Activated CD4-positive, alpha-beta T cell treated with anti-CD3 and anti-CD28 coated beads, Interleukin-2, amount 10 ng/mL, durations not matched to agents 7 days and 5 days (primary cell): ENCODE measurements at places on chromosomes 7 and 10. TPM values are rescaled to one million over a fixed set of nuclear protein-coding genes. Genes with fewer than 3 reads are reported as not detected.

Gene CREB5
- total RNA-seq: not detected

Gene MALRD1
- total RNA-seq: not detected

Gene OR13A1
- total RNA-seq: 0.15 TPM

Gene LBX1
- total RNA-seq: not detected

DNA sequence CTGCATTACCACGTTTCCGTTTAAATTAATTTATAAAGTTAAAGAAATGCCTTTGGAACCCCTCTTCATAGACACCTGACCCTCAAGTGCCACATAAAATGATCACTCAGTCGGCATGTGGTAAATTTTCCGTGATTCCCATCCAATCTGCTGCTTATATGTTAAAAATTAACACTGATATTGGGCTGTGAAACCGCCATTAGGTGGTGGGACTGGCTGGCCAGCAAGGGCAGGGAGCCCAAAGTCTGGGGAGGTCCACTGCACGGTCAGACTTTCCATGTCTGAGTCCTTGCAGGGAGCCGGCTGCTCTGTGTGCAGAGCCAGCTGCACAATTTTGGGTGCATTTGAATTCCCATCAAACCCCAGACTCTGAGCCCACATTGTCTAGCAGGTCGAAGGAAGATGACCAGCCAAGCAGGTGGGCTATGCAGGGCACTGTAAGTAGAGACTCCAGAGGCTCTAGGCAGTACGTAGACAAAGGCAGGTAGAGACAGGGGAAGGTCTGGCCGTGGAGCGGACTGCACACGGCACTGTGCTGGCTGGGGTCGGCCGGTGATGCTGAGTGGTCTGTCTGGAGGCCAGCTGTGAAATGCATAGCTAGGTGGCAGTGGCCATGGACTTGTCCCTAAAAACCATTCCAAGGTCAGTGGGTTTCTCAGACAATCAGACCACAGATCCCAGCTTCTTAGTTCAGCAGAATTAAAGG, 122.9 kb downstream of the SH3PXD2A start:
- DNase-seq: no peak

DNA sequence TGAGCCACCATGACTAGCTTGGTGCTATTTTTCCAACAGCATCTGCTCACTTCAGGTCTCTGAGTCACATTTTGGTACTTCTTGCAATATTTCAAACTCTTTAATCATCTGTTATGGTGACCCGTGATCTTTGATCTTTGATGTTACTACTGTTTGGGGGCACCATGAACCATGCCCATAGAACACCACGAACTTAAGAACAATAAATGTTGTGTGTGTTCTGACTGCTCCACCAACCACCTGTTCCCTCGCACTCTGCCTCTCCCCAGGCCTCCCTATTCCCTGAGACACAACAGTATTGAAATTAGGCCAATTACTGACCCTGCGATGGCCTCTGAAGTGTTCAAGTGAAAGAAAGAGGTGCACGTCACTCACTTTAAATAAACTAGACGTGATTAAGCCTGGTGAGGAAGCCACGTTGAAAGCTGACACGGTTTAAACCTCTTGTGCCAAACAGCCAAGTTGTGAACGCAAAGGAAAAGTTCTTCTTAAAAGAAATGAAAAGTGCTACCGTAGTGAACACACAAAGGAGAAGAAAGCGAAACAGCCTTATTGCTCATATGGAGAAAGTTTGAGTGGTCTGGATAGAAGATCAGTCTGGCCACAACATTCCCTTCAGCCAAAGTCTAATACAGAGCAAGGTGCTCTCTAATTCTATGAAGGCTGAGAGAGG, 27.2 kb upstream of the ATP6V0A4 start:
- DNase-seq: no peak

- no peak for DNase-seq
Observed at GRCh38 chr7:53001221-53001620, 34.2 kb upstream of the POM121L12 start.

DNA sequence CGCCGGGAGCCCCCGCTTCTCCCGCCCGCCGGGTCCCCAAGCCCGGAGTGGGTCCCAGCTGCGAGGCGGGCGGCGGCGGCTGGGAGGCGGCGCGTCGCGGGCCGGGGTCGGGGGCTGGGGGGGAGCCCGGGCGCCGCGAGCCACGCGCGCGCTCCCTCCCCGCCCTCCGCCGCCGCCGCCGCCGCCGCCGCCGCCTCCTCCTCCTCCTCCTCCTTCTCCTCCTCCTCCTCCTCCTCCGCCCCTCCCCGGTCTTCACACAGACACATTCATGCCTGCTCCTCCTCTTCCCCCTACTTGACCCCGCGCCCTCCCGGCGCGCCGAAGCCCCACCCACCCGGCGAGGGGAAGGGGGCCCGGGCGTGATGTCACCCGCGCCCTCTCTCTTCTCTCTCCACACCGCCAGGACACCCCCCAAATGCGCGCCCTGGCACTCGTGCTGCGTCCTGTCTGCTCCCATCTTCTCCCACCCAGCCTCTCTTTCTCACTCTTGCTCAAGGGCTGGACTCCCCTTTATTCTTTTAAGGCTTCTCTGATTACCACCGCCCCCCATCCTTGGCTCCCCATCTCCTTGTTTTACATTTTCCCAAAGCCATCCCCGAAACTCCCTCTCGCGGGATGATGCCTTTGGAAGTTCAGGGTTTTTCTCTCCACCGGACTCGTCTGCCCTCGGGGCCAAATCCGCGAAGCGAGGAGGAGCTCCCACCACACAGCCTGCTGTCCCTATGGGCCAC, 967 bp upstream of the GLI3 start:
- no peak for DNase-seq

DNA sequence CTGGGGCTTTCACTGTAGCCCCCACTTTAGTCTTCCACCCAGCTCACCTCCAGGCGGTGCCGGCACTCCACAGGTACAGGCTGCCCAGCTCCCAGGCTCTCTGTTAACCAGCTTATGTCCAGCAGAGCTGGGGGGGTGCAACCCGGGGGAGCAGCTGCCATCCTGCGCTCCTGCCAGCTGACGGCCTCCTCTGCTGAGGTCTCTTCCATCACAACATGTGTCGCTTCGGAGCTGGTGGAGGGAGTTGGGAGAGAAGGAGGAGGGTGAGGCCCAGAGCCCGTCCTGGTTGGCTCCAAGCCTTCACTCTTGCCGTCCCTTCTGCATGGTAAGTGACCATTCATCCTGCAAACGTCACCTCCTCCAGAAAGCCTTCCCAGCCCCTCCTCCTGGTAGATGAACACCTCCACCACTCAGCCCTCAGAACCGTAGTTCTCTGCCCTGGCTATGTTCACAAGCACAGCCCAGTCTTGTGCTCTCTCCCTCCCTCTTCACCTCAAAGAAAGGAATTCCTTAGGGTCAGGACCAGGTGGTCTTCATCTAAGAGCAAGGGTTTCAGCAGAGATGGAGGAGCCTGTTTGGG, 1.6 kb downstream of the POLM start:
- DNase-seq: no peak

GRCh38 chr10:112349521-112350085, 24.3 kb upstream of the ACSL5 start:
- DNase-seq: no peak

DNA sequence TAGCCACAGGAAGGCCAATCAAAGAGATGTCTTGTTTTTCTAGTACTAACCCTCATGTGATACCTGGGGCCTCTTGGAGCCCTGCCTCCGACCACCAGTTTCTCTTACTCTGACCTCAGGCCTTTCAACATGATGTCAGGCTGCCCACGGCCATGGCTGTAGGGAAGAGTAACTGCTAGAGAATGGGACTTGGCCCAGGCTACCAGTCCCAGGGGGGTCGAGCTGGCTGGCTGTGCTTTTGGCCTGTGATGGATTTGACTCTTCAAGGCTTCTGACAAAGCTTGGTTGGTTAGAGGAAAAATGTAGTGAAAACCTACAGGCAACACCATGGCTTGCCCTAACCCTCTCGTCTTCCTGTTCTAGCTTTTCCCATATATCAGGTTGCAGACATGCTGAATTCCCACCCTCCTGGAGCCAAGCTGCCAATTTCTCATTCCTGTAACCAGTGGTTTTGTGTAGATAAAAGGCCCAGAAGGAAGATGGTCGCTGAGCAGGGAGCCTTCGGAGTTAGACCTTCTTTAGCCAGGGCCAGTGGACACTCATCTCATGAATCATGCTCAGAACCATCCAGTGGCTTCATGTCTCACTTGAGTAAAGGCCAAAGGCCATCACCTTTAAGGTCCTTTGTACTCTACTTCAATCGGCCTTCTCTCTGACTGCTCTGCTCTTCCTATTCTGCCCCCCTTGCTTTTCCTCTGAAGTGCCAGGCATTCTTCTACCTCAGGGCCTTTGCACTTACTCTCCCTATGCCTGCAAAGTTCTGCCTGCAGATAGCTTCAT, 19.7 kb downstream of the SUFU start:
- no peak for DNase-seq

- DNase-seq: no peak
Observed at GRCh38 chr7:118938845-118939244, 714.3 kb downstream of the ANKRD7 start.

GRCh38 chr7:107173691-107174406, 5.0 kb downstream of the HBP1 start:
- DNase-seq: no peak

DNA sequence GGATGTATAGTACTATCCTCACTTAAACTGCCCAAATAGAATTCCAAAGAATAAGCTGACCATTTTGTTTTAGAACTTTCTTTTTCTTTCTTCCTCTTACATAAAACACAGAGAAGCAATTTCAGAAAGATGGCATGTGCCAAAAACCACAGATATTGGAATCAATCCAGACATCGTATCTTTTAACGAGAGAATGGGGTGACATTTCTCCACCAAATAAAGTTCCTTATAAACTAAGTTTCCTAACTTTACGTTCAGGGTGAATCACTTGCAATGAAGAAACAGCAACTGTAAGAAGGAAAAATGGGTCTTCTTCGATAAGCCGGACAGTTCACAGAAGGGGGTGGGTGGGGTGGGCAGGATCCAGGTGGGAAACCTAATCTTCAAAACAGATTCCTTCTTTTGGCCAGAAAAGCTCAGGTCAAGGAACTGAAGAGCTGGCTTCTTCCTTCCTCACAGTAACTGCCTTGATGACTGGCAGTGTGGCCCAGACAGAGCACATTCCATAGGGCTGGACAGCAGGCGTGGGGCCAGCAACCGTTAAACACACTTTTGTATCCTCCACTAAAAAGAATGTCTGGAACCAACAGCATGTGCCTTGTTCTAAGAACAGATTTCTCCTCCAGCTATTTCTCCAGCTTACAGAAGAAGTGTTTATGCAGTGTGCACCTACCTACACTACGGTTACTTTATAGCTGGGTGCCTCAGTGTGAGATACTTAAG, 31.5 kb downstream of the CREB3L2 start:
- no peak for DNase-seq
